Aorta (tissue), 5 donors: ENCODE measurements at places on chromosomes 11 and 22. TPM values are rescaled to one million over a fixed set of nuclear protein-coding genes. Genes with fewer than 3 reads are reported as not detected.

DNA sequence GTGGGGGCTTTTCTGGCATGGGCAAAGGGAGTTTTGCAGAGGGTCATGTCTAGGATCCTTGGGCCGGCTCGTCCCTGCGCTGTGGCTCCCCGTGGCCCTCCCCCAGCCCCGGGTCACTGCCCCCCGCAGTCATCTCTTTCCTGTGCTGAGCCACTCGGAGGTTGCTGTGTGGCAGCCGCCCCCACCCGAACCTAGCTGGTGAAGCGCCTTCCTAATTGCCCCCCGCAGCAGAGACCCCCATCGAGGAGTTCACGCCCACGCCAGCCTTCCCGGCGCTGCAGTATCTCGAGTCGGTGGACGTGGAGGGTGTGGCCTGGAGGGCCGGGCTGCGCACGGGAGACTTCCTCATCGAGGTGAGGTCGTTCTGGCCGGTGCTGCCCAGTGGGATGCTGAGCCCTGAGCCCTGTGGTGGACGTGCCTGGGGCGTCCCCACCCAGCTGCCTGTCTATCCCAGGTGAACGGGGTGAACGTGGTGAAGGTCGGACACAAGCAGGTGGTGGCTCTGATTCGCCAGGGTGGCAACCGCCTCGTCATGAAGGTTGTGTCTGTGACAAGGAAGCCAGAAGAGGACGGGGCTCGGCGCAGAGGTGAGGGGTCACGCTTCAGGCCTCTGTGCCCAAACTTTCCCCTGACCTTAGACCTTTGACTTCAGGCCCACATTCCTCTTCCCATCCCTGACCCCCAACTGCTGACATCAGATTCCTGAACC lies 32.0 kb downstream of the SHANK3 start:
- peak; percentile 68 for DNase-seq

GRCh38 chr11:2365571-2366210 lies 11.4 kb upstream of the CD81 start:
- no peak for DNase-seq

GRCh38 chr11:117959438-117960149 lies 26.6 kb upstream of the IL10RA start:
- no peak for DNase-seq

GRCh38 chr22:46021577-46021976 lies 44.6 kb upstream of the WNT7B start:
- no peak for DNase-seq

DNA sequence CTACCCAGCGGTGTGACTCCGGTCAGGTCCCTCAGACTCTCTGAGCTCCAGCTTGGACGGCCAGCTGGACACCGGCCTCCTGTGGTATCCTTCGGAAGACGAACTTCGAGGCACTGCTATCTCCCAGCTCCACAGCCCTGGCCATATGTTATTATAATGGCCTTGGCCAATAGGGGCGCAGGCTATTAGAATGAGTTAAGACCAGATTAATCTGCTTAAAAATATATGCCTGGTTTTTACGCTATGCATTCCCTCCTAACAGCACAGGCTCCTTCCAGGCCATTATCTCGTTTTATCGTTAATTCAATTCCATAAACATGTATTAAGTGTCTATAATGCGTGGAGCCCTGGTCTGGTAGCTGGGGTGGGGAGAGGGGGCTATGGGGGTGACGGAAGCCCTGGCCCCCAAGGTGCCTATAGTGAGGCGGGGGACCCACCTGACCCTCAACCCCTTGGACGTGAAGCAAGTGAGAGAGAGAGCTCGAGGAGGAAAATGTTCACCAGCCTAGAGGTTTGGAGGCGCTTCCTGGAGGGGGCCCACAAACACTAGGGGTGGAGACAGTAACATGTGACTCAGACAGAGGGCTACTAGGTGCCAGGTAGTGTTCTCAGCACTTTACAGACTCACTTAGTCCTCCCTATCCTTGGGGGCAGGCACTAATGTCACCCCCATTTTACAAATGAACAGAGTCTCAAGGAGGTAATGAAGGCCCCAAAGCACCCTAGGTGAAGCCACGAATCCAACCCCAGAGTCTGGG lies 37.5 kb upstream of the TCF20 start:
- no peak for DNase-seq

DNA sequence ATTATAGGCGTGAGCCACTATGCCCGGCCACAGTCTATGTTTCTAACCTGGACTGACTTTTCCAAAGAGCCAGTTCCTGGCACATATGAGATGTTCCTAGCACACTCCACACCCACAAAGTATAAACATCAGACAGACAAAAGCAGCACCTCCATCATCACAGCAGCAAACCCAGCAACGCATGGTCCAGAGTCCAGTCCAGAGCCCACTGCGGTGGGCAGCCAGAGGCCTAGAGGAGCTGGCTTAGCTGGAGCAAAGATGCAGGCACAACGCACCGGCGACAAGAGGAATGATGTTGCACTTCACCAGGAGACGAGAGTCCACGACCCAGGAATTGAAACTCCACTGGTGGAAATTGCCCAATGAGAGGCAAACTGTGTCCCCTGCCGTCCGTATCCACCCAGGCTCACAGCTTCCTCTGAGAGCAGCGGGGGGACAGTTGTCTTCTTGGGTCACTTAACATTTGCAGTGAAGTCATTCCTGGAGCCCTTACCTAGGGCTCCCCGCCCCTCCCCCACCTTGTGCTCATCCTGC lies 36.6 kb downstream of the RPS6KA4 start:
- DNase-seq: no peak

- DNase-seq: no peak
Measured at GRCh38 chr11:1307163-1307870, 2.1 kb downstream of the TOLLIP start.

FOSL1 gene
- total RNA-seq: 31.9 TPM

TENM4 gene
- 4.7 TPM for total RNA-seq

BIK gene
- not detected for total RNA-seq

CLDN5 gene
- 43.7 TPM for total RNA-seq

HBB gene
- 2,087 TPM for total RNA-seq
